Right atrium auricular region (tissue), 2 donors: ENCODE measurements at places on chromosomes 16 and 17.

- DNase-seq = no peak
Observed at GRCh38 chr17:39462631-39463375, 1.5 kb downstream of the CDK12 start.

GRCh38 chr17:38922538-38923297 lies 2.7 kb upstream of the LASP1NB start:
- DNase-seq = peak; percentile 86

GRCh38 chr17:19273731-19274130 lies 36.6 kb downstream of the EPN2 start:
- no peak for DNase-seq

GRCh38 chr16:23924128-23924527 lies 88.3 kb downstream of the PRKCB start:
- DNase-seq = no peak

- no peak for DNase-seq
Observed at GRCh38 chr16:88914750-88915368, 48.4 kb upstream of the PABPN1L start.

GRCh38 chr16:14017886-14018285 lies 53.2 kb upstream of the MRTFB start:
- no peak for DNase-seq

GRCh38 chr16:69930117-69930776 lies 20.9 kb upstream of the CLEC18A start:
- peak; percentile 60 for DNase-seq

DNA sequence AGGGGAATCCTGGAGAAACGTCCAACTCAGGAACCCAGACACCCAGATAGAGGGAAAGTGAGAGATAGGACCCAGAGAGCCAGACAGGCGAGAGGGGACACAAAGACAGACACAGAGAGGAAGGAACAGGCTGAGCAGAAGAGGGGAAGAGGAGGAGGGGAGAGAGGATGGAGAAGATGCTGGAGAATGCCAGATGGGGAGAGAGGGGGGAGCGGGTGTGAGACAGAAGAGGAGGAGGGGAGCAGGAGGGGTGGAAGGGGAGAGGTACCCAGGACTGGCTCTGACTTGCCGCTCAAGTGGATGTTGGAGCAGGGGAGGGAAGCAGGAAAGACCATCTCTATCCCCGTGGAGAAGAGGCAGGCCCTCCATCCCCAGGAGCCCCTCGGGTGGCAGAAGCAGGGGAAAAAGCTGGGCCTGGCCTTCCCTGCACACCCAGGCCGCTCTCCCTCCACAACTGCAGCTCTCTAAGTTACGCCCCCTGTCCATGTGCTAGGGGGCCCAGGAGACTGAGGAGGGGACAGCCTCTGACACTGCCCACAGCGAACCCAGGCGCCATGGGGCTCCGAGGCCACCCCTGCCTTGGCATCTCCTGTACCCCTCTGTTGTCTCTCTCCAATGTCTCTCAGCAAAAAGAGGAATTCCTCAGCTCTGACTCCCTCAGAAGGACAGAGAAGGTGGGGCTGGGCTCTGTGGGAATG lies 4.8 kb downstream of the PPP1R9B start:
- DNase-seq = no peak

DNA sequence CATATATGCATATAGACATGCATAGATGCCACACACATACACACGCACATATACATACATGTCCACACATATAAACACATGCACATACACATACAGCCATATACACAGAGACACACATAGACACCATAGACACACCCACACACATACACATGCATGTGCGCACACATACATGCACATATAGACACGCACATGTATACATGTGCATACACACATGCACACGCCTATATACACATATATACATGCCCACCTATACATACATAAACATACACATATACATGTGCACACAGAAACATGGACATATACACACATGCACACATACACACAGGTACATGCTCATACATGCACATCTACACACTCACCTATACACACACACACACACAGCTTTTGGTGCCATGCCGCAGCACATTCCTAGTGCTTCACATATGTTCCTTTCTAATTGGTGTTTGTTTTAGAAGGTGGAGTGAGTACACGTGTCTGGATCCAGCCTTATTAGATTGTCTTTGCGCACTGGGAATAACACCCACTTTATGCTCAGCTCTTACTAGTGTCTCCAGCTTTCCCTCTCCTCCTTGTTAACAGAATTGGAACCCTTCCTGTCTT lies 198.0 kb downstream of the RPTOR start:
- DNase-seq = no peak

- DNase-seq = no peak
Observed at GRCh38 chr16:24909856-24910255, 64.1 kb downstream of the SLC5A11 start.

GRCh38 chr16:82083710-82084353 lies 48.8 kb downstream of the HSD17B2 start:
- DNase-seq = no peak

DNA sequence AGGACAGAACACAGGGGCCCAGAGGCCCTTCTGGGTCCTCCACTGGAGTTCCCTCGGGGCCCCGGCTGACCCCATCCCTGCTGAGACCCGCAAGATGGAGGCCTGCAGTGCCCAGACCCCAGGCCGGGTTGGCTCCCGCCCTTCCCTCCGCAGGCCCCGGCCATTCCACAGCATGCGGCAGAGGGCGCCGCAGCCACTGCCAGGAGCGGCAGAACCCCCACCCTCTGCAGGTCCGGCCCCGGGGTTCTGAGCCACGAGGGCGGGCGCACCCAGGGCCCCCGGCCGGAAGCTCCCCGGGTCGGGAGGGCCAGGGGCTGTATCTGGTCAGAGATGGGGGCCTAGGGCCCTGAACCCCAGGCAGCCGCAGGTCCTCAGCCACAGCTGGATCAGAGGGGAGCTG lies 2.4 kb upstream of the PERCC1 start:
- DNase-seq = no peak

DNA sequence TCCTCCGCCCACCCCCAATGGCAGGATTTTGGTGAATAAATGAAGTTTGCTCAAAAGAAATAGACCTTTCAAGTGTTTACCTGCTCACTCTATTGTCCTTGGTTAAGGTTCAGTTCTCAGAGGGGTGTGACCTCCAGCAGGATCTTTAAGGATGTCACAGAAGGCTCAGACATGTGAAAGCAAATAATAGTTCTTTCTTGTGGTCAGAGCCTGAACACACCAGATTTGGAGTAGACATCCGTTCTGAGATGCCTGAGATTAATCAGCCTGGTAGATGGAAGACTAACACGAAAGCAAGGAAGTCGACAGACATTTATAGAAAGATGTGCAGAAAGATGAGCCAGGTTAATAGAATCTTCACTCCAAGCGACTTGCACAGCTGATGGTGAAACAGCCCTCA lies 557.9 kb upstream of the CDH11 start:
- DNase-seq = no peak

DNA sequence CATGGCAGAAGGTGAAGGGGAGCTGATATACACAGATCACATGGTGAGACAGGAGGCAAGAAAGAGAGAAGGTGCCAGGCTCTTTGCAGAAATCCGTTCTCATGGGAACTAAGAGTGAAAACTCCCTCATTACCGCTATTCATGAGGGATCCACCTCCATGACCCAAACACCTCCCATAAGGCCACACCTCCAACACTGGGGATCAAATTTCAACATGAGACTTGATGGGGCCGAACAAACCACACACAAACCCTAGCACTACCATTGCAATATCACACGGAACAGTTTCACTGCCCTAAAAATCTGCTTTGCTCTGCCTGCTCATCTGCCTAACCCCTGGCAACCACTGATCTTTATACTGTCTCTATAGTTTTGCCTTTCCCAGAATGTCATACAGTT lies 34.8 kb downstream of the C17orf67 start:
- no peak for DNase-seq

- peak; percentile 87 for DNase-seq
Observed at GRCh38 chr16:10827691-10828341, 9.2 kb upstream of the TVP23A start.

DNA sequence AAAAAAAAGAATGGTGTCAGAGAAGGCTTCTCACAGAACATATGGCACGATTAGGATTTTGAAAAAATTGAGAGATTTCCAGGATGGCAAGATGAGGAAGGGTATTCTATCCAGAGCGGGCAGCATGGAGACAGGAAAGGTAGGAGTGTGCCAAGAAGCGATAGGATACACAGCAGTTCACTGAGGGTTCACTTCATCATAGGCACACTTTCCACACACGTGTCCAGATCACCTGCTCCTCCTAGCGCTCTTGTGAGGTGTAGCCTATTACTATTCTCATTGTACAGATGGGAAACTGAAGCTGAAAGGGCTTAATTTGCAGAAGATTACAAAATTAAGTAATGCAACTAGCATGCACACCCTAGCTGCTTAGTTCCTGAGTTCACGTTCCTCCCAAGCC lies 6.2 kb upstream of the ELAC2 start:
- no peak for DNase-seq

DNA sequence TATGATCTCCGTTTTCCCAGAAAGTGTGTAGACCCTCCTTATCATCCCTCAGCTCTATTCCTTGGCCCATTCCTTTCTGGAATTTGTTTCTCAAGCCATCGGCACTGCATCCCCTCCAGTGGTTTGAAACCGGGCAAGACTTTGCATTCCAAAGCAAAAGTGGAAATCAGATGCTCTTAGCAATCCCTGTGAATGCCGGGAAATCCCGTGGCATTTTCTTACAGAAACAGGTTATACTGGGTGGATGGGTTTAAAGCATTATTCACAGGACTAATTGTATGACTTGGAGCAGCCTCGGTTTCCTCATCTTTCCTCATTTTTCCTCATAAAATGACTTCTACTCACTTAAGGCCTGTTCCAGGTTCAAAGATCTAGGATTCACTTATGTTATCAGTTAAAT lies 52.0 kb downstream of the MAP2K6 start:
- no peak for DNase-seq

GRCh38 chr17:73337330-73337710 lies 25.5 kb upstream of the CDC42EP4 start:
- no peak for DNase-seq

- DNase-seq = no peak
Observed at GRCh38 chr16:28499854-28500253, 5.4 kb downstream of the APOBR start.

GRCh38 chr17:31134576-31134975 lies 39.8 kb downstream of the NF1 start:
- no peak for DNase-seq

DNA sequence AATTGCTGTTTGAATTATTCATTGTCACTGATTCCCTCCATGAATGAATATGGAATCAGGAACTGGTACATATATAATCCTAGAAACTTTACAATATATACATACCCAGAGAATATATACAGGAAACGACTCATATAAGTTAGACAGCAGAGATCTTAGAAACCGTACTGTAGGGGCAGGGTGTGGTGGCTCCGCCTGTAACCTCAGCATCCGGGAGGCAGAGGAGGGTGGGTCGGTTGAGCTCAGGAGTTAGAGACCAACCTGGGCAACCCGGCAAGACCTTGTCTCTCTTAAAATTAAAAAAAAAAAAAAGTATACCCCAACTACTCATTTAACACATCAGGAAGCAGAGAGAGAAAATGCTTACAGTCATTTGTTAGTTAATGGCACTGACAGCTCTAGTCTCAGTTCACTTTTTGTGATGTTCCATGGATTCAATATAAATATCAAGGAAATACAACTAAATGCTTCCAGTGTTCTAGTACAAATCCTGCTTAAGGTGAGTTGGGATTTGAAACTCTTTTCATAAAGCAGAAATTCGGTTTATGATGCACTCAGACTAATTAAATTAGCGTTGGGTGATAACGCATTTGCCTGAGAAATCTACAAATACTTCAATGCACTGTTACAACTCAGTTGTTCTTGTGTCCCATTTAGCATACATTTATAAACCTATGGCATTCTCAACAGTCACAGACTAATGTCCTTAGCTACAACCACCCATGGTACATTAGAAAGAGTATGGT lies 5.6 kb downstream of the GLG1 start:
- no peak for DNase-seq

DNA sequence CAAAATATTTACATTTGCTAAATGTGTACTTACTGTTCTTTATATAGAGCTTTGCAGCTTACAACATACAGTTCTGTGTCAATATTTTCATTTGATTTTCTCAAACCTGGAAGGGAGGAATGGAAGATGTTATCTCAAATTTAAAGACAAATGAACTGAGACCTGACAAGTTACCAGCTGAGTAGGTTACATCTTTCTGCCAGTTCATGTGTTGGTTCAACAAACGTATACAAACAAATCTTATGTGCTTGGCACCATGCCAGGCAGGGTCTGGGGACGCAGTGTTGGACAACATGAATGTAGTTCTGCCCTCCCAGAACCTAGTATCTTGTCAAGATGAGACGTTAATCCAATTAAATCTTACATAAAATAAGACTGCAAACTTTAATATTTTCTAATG lies 507.5 kb upstream of the HSBP1 start:
- DNase-seq = no peak

GRCh38 chr16:19173649-19174383 lies 5.8 kb downstream of the SYT17 start:
- DNase-seq = no peak

DNA sequence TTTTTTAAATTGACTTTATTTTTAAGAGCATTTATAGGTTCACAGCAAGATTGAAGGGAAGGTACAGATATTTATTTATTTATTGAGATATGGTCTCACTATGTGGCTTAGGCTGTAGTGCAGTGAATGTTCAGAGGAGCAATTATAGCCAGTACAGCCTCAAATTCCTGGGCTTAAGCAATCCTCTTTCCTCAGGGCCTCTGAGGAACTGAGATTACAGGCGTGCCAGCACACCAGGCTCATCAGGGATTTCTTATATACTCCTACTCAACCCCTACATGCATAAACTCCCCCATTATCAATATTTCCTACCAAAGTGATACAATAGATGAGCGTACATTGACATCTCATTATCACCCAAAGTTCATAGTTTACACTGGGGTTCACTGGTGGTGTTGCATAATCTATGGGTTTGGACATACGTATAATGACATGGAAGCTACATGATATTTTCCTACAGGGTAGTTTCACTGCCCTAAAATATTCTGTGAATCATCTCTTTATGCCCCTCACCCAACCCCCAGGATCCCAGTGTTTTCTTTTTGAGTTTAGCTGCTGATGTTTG lies 33.5 kb downstream of the HS3ST3B1 start:
- no peak for DNase-seq

- DNase-seq = no peak
Observed at GRCh38 chr17:17785407-17785806, 51.4 kb downstream of the SREBF1 start.

- DNase-seq = no peak
Observed at GRCh38 chr16:4314532-4315185, 1.2 kb upstream of the GLIS2 start.

DNA sequence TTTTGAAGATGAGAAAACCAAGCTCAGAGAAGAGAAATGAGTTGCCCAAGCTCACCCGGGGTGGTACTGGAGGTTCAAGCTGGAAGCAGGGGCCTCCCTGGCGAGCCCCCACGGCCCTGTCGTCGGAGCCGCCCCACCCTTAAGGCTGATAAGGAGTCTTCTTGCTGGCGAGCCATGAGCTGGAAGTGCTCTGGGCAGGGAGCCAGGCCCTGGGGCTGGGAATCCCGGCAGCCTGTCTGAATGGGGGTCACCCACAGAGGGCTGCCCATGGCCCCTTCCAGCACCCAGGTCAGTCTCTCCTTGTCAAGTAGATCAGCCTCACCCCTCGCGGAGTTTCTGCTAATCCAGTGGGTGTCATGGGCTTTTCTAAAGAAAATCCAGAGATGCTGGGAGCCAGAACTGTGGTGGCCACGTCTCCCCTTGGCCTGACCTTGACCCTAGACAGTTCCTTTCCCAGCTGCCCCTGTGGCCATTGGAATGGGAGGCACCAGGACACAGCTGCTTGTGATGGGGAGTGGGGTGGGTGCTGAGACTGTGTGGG lies 1.2 kb upstream of the P2RX1 start:
- peak; percentile 76 for DNase-seq
